ENCODE measurements at places on chromosomes 5 and 9.

DNA sequence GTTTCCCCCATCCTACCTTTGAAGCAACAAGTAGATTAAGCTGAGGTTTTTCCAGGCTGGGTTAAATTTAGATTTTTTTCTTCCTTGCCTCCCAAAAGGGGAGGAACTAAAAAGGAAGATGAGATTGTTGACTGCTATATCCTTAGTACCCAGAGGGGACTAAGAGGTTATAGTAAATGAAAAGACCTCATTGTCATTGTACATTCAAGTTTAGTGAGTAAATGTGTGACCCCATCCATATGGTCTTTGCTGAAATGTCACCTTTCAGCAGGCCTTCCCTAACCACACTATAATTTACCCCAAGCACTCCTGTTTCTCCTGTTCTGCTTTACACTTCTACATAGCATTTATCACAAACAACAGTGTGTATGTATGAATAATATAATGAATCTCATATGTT is 35.8 kb upstream of the CHD1 start:
- no peak for DNase-seq

DNA sequence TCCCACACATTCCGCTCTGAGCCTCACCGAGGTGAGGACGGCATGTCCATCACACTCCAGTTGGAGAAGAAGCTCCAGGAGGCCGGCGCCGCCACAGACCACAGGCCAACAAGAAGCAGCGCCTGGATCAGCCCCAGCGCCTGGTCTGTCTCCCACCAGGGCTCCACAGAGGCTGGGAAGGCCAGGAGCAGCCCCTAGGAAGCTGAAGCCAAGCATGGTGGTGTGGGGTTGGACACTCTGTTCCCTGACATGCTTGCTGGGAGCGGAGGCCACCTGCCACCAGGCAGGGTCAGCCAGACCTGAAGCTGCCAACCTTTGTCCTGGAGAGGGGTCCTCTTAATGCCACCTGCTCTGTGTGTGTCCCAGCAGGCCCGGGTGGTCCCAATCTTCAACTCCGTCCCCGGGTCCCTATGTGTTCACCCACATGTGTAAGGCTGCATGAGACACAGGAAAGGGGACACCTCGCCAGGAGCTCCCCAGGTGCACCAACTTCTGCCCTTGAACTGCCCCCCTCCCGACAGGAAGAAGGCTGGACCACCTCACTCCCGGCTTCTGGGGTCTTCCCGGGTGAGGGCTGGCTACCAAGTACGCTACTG is 140.1 kb upstream of the PPP1R26 start:
- DNase-seq = no peak

DNA sequence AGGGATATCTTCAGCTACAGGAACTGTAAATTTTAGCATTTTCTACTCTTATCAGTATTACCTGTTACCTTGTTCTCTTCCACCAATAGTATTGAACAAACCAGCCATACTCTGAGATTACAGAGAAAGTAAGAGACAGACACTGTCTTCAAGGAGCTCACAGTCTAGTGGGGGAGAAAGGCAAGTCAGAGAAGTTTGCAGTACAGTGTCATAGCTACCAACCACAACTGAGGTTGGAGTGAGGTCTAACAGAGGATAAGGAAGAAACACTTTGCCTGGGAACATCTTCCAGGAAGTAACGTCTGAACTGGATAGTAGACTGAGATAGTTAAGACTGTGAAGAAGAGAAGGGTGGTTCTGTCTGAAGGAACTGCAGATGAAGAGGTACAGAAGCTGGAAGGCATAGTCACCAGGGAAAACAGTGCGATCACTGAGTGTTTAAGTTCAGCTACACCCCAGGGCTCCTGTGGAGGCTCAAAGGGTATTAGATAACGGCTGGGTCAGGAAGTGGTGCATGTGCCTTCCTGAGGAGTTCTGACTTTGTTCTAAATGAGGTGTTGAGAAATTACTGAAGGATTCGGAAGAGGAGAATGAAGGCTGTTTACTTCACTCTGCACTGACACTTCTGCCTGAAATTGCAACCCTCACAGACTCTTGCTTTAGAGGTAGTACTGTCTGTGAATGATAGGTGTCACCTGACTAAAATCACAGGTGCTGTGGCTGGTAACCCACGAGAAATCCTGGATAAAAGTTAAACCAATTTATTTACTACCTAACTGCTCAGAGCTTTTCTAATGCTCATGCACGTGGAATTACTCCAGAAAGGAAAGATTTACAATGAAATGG is 841.6 kb downstream of the MAT2B start:
- no peak for DNase-seq

DNA sequence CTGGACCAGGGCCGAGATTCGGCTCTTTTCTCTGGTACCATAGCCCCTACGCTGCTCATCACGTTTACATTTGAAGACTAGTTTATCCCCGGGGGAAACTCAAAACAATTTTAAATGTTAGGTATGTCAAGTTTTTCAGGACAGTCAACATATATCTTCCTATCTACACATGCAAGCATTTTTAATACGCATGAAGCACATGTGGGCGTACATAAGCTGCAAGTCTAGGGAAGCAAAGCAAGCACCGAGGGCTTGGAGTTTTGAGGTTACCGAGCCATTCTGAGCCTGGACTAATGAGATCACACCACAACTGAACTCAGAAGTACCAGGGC is 154.4 kb downstream of the AUH start:
- no peak for DNase-seq

- no peak for DNase-seq
Measured at GRCh38 chr9:129553277-129553676, 67.6 kb downstream of the C9orf50 start.

DNA sequence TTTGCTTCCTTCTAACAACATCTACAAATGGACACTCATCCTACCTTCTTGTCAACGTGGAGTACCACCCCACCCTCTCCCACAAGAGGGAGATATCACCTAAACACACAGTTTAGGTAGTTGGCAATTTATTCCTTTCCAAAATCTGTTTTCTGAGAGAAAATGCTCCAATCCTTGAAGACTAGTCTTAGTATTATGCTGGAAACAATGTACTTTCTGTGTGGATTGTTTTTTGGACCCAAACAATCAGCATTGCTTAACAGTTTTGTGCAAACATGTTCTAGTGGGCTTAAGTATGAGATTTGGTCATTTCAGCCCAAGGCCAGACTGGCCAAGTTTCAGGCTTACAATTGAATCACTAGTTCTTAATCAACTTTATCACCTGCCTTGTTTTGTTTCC is 359.1 kb downstream of the ARHGEF28 start:
- DNase-seq = no peak

GRCh38 chr5:168600409-168600808 is 21.2 kb upstream of the PANK3 start:
- DNase-seq = no peak

DNA sequence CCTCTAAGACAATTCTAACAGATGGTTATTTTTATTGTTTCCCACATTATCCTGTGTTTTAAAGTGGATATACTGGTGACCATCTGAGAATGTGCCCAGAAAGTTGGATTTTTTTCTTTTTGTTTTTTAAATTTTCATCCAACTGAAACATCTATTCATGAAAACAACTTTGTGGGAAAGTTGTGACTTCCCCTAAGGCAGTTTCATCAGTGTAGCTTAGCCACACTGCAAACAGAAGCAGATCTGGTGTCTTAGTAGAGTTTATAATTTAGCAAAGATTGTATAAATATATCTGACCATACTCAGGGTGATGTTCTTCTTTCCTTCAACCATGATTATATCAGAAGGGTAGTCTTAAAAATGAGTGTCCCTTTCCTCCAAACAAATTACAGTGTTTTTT is 1241.3 kb downstream of the MAT2B start:
- no peak for DNase-seq

Measured in GM12864 (cell line).